ENCODE measurements at places on chromosomes 12 and 14.
A peak's percentile ranks its signal among the peaks of the same experiment; 100 is the strongest.

GRCh38 chr12:29698756-29699155 is 85.0 kb downstream of the TMTC1 start:
- no peak for DNase-seq

GRCh38 chr12:109927622-109928021 is 27.5 kb downstream of the TCHP start:
- DNase-seq = peak; percentile 77

- DNase-seq = no peak
Observed at GRCh38 chr14:74409441-74409840, 16.6 kb downstream of the SYNDIG1L start.

DNA sequence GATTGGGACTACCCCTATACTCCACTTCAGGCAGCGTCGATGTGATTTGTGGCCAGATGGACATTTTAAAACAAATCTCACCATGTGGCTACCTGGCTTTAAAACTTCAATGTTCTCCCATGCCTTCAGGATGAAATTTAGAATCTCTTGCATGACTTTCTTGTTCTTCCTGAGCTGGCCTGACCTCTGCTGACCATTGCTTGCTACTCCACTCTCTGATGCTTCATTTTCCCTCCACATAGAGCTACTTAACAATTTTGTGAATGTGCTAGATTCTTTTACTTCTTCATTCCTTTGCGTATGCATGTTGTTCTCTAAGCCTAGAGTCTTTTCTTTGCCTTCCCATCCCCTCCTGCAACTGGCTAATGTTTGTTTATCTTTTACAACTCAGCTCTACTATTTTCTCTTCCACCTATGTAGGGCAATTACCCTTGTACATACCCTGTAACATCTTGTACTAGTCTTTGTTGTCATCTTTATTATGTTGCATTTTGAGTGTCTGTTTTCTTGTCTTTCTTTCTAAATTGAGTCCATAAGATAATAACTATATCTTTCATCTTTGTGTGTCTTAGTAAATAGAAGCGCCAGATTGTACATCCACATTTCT is 41.2 kb downstream of the YLPM1 start:
- DNase-seq = no peak

- no peak for DNase-seq
Observed at GRCh38 chr14:69050240-69051184, 71.4 kb upstream of the ACTN1 start.

GRCh38 chr14:102626530-102626929 is 34.1 kb downstream of the RCOR1 start:
- DNase-seq = no peak

- no peak for DNase-seq
Observed at GRCh38 chr12:109524466-109525278, 47.2 kb downstream of the UBE3B start.

GRCh38 chr14:85533023-85533860 is 3.3 kb downstream of the FLRT2 start:
- no peak for DNase-seq
